ENCODE measurements at places on chromosomes 7 and 10.

- no peak for DNase-seq
Measured at GRCh38 chr10:114042895-114043531, 653 bp upstream of the ADRB1 start.

- DNase-seq: no peak
Measured at GRCh38 chr7:112192236-112193154, 13.7 kb downstream of the DOCK4 start.

DNA sequence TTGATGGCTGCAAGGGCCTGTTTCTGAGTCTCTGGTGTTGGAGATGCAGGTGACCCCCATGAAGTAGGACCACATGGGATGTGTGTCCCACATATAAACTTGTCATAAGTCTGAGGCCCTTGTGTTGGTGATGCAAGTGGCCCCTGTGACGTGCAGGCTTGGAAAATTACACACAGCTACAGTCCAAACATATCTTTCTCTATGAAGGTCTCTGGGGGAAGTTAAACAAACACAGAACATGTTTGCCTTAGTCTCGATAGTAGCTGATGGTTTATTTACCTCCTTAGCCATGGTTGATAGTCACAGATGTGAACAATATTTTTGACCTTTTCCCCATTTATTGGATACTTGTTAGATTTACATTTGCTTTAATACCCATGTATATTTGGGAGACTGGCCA, 64.7 kb downstream of the ADCY1 start:
- DNase-seq: no peak

- no peak for DNase-seq
Measured at GRCh38 chr7:128110641-128111364, 79.6 kb upstream of the LRRC4 start.

DNA sequence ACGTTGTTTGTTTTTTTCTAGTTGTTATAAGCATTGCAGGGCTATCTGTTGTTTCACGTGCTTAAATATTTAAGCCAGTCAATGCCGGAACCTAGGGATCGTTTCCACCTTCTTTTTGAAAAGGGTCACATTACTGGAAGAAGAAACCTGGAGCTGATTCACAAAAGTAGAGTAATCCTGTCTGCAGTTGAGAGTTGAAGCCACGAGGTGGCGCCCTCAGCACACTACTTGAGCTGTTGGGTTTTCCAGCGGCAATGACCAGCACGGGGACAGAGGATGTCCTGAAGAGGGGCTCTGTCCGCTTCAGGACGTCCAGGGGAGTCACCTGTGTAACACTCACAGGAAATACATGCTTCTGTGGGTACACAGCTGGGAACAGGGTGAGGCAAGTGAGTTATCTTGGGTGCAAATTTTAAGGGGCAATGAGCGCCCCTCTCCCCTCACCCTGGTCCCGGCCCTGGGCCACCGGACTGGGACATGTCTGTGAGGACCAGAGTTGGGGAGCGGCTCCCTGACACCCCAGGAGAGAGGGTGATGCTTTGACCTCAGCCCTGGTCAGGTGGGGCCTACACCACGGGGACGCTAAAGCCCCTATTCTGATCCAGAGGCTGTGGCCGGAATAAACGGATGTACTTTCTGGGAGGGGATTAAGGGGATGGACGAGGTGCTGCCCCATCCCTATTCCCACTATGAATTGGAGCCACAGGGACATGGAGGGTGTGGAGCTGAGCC, 26.3 kb upstream of the WDFY4 start:
- DNase-seq: peak; percentile 44

DNA sequence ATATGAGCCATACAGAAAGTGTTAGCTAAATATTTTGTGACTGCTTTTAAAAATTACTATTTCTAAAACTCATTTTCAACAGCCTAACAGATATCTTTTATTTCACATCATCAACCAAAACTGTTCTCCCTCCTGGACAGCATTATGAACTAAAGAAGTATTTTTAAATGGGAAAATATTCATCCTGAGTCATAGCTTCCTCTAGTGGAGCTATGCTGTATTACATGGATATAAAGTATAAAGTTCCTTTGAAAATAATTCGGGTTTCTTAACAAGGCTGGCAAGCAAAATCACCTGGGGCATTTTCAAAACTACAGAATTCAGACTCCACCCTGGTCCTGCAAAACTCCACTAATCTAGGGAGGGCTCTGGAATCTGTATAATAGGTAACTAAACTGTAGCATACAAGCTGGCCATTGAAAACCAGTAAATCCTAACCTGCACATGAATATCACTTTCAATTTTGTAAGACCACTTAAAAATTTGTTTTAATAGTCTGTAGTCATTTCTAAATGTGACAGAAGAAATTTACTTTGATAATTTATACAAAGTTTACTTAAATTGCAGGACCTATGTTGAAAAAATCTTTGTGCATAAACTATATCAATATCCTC, 53.5 kb downstream of the SCIN start:
- DNase-seq: no peak

DNA sequence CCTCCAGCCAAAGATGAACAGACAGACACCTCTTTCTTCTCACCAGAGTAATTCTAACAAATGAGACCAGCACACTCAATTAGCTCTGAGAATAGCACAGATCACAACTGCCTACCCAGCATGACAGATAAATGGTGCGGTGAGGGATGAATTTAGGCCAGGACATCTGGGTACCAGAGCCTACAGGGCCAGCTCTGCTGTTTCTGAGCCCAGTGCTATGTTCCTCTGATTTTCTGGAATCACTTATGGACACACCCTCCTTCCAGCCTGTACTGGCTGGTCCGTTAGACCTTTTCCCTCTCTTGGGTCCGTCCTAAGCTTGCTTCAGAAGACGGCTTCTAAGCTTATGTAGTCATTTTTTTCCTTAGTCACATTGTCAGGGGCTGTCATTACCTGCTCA, 73.6 kb downstream of the INSYN2A start:
- no peak for DNase-seq

DNA sequence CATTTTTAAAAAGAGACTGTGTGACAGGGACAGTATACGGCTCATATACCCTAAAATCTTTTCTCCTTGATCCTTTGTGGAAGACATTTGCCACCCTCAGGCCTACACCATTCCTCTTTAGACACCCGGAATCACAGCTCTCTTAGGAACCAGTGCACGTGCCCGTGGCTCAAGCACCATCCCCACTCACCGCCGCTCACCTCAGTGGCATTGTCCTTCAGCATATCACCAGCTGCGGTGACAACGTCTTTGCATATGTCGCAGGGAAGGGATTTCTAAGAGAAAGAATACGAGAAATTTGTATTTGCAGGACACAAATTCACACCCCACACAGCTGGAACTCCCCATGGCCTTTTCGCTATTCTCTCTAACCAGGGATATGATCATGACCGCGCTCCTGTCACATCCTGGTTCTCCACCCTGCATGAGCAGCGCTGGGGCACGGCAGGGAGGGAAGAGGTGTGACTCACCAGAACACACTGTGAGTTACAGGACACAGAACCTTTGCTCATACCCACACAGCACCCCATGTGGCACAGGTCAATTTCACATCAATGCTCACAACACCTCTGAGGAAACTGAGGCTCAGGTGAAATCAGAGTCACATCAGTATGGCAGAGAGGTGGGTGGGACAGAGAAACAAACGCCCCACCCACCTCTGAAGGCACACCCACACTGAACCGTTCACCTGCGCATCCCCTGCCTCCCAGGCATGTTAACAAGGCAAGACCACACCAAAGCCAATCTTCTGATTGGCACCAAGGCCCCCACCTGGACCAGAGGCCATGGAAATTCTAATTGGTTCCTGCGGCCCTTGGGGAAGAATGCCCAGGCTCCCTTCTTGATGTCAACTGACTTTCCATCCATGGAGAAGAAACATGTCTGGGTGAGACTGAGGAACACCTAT, 19.2 kb downstream of the PSAP start:
- no peak for DNase-seq

GRCh38 chr7:81173766-81174281, 255.0 kb upstream of the SEMA3C start:
- no peak for DNase-seq

- DNase-seq: peak; percentile 63
Measured at GRCh38 chr10:60573336-60573735, 183.7 kb upstream of the ANK3 start.

DNA sequence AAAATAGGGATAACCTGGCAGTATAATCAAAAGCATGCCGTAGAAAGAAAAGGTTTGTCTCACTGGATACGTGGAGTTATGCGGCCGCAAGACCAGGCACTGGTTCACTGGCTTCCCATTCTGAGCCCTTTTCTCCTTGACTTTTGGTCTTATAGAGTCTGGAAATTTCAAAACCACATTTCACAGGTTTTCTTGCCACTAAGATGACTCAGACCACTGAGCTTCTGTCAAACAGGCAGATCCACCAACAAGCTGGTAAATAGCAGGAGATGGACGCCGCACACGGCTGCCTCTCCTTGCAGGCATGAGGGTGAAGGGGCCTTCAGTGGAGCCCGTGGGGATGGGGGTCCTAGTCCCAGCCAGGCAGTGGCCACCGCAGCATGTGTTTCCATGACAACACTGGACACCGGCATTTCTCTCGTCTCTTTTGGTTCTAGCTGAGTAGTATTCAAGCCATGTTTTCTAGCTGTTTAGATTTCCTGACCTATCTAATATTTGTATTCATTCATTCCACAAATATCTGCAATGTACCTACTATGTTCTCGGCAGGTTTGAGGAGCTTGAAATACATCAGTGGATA, 55.5 kb downstream of the KLF6 start:
- no peak for DNase-seq

GRCh38 chr7:143519411-143520131, 41.9 kb downstream of the TAS2R41 start:
- no peak for DNase-seq

DNA sequence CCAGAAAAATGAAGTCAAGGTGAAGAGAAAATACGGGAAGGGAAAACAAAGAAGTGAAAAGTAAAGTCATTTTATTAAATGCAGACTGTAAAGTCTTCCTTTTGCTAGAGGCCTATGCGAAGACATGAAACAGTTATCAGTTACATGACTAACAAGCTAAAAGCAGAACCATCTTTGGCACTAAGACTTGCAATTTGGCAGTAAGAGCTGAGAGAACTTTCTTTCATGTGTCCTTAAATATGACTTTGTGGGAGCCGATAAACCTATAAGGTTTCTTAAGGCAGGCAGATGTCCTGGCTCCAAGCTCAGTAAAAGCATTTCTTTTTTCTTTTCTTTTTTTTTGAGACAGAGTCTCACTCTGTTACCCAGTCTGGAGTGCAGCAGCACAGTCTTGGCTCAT, 10.4 kb downstream of the ANLN start:
- no peak for DNase-seq

GRCh38 chr7:1514407-1514806, 10.2 kb upstream of the INTS1 start:
- DNase-seq: no peak

GRCh38 chr7:99740573-99741440, 5.8 kb upstream of the CYP3A7 start:
- no peak for DNase-seq

- DNase-seq: no peak
Measured at GRCh38 chr10:43393606-43394360, 15.2 kb downstream of the HNRNPF start.

GRCh38 chr7:34761206-34761605, 103.2 kb downstream of the NPSR1 start:
- no peak for DNase-seq

DNA sequence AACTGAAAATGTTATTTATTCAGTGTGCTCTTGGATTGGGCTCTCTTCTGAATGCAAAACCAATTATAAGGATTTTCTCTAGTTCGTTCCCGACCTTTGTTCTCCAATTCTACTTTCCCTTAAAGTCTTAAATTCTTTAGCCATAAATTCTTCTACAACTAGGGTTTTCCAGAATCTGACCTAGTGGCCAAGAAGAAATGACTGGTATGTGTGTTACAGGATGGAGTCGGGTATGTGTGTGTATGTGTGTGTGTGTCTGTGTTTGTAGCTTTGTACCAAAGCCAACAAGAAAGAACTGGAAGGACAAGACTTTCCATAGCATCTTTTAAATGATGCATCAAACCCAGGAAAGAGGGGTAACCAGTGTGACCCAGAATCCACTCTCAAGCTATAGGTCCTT, 25.8 kb upstream of the LEP start:
- no peak for DNase-seq

- DNase-seq: no peak
Measured at GRCh38 chr10:53102424-53102823, 329.8 kb upstream of the MBL2 start.

- DNase-seq: no peak
Measured at GRCh38 chr7:66140924-66141323, 26.3 kb downstream of the CRCP start.

- no peak for DNase-seq
Measured at GRCh38 chr7:48052748-48053147, 17.4 kb downstream of the C7orf57 start.

DNA sequence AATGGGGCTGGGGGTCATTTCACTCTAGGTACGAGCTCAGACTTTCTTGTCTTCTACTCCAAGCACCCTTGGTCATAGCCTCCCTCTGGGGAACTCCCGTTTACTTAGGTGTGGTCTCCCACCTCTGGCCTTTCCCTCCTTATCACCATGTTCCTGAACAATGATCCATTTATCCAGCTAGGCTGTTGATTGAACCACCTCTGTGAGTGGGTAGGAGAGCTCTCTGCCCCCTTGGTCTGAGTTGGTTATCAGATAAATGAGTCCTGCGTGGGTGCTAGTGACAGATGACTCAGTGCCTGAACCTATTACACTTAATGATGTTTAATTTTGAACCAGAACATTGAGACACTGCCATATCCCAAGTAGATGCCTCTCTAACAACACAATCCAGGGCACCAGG, 9.4 kb downstream of the BLNK start:
- no peak for DNase-seq

GRCh38 chr10:60208676-60209269, 180.9 kb downstream of the ANK3 start:
- DNase-seq: no peak

GRCh38 chr10:126315494-126316177, 72.6 kb downstream of the ADAM12 start:
- no peak for DNase-seq

- DNase-seq: no peak
Measured at GRCh38 chr7:90592033-90592432, 4.1 kb upstream of the CDK14 start.

- no peak for DNase-seq
Measured at GRCh38 chr7:66296557-66296956, 91.4 kb downstream of the TPST1 start.

- DNase-seq: no peak
Measured at GRCh38 chr10:43196981-43197833, 59.0 kb downstream of the CSGALNACT2 start.

DNA sequence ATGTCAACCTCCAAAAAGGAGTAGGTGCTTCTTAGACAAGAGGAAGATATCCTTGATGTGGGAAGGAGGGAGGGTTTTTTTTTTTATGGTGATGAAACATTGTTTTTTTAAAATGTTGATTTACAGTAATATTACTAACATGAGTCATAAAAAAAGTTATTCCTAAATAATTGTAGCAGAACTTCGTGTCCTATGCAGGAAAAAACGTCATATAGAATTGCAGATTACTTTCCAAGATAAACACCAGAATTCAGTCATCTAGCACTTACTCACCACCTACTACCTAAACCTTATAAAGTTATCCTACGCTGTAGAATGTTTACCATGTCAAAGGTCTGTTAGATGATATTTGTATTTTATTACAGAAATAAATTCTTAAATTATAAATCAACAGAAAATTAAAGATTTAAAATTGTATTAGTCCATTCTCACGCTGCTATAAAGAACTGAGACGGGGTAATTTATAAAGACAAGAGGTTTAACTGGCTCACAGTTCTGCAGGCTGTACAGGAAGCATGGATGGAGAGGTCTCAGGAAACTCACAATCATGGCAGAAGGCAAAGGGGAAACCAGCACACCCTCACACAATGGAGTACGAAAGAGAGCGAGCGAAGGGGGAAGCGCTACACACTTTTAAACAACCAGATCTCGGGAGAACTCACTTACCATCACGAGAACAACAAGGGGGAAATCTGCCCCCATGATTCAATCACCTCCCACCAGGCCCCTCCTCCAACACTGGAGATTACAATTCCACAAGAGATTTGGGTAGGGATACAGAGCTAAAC, 105.2 kb upstream of the NEBL start:
- DNase-seq: no peak
